ENCODE measurements at places on chromosomes 4 and X.

DNA sequence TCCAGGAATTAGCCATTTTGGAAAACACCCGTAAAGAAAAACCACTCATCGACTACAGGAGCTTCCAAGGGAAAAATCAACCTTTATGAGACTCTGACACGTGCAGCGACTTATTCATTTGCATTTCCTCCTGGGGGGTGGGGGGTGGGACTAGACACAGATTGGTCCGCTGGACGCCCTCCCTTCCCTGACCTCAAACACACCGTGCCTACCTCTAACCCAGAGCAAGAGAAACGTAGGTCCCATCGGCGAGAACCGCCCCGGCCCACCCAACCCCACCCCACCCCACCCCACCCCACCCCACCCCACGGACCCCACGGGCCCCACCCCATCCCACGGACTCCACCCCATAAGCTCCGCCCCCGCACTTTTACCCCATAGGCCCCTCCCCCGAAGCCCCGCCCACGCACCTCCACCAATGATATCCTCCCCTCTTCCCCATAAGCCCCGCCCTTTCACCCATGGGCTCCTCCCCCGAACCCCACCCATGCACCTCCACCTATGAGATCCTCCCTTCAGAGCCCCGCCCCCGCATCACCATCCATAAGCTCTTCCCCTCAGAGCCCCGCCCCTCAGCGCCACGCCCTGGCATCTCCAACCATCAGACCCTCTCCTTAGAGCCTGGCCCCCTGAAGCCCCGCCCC lies 1.1 kb downstream of the GTPBP6 start:
- DNase-seq, result no peak

- no peak for DNase-seq
Observed at GRCh38 chr4:185718578-185719499, 93.2 kb downstream of the SORBS2 start.

DNA sequence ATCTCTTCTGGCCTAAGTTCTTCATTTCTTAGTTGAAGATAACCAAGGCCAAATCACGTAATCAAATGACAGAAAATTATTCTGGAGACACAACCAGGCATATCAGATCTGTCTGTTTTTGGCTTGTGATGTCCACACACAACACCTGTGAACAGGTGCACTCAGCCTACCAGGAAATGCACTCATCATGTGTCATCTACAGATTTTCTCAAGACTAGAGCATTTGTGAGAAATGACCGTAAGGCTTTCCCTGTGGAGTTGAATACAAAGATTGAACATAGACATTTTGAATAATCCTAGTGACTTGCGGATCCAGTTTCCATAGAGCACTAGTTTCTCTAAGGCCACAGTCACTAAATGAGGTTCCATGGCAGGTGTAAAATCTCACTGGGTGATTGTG lies 26.7 kb upstream of the CXCL8 start:
- DNase-seq, result no peak

DNA sequence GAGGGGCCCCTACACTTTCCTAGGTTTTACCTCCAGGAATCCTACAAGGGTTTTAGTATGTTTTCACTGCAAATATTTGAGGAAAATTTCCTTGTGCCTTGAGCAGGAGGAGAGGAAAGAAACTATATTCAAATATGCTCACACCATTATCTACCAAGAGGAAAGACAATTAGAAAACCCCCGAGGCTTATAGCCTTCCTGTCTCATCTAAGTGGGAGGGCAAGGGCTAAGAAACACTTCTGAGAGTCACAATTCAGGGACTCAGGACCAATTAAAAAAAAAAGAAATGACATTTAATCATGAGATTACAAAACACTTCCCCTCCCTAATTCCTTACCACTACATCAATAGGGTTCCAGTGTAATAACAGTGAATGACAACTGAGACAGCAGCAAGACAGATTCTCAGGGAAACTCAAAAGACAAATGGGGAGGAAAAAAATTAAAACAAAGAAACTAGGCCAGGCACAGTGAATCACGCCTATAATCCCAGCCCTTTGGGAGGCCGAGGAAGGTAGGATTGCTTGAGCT lies 45.6 kb downstream of the ATRX start:
- no peak for DNase-seq

DNA sequence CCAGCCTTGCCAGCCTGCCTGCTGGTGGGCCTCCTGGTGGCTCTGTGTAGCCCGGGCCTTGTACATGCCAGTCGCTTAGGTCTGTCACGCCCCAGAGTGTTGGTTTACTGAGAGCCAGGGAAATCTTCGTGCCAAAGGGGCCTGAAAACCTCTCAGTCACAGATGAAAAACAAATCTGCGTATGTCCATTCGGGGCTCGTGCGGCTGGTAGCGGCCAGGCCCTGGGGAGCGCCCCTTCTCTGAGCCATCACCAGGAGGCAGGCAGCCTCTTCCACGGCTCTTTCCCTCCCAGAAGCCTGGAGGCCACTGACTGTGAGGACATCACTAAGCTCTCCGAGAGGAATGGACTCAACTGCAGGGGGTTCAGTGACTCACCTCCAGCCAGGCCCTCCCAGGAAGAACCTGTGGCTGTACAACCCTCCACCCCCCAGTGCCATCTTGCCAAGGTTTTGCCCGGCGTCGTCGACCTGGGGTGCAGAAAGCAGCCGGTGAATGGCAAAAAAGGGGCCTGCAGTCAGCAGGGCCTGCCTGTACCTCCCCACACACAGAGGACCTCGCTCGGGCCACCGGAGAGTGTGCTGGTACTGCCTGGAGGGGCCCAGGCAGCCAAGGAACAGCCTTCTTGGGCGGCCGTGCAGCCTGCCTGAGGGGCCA lies 162.2 kb downstream of the BCOR start:
- no peak for DNase-seq

- no peak for DNase-seq
Observed at GRCh38 chr4:184860018-184860779, 34.4 kb upstream of the ACSL1 start.

DNA sequence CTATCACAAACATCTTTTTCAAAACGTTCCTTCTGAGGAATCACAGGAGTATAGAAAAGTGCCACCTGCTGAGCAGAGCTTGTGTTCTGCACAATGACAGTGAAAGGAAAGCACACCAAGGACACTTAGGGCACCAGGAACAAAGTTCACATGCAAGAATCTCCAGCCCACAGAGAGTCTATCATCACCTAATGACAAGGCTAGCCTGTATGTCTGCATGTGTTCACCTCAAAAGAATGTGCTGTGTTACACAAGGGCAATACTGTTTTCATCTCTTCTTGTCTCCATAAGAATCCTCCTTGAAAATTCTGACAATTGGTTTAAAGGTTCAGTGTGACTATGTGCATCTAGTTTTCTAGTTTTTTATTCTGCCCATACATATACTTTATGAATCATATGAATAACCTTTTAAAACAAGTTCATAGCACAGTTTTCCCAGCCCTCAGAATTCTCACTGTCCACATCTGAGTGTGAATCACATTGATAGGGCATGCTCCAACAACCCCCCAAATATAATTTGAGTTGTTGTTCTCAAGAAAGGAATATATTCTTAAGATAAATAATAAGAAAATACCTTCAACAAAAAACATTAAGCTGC lies 118.0 kb downstream of the PWWP3B start:
- no peak for DNase-seq

GRCh38 chr4:183437452-183437851 lies 7.0 kb upstream of the CDKN2AIP start:
- DNase-seq, result no peak

GRCh38 chr4:84985952-84986351 lies 19.5 kb upstream of the WDFY3 start:
- DNase-seq, result no peak

GRCh38 chr4:182923796-182924340 lies 6.7 kb upstream of the DCTD start:
- no peak for DNase-seq

DNA sequence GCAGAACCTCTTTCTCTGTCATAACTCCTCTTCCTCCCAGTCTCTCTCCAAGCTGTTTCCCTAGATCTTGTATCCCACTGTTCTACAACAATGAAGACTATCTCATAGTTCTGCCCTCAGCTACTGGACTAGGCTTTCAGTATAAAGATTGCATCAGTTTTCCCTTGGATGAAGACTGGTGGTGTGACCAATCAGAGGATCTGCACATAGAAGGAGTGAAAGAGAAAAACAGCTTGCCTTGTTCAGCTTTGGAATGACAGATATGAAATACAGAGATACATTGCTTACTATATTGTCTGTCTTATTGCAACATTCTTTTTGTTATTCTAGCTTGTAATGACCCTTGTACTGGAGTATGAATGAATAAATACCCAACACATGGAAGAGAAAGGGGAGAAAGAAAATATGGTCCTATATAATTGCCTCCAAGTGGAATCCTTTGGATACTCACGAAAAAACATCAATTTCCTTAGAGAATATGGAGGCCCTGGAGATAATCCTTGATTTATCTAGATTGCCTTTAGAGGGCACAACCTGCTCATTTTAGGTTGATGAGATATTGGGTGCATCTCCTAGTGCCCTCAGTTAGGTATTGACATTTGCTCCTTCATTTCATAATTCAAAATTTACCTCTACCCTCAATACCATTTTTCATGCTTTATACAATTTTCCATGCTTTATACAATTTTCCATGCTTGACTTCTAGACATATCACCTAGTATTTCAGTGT lies 395.8 kb downstream of the NAF1 start:
- no peak for DNase-seq

DNA sequence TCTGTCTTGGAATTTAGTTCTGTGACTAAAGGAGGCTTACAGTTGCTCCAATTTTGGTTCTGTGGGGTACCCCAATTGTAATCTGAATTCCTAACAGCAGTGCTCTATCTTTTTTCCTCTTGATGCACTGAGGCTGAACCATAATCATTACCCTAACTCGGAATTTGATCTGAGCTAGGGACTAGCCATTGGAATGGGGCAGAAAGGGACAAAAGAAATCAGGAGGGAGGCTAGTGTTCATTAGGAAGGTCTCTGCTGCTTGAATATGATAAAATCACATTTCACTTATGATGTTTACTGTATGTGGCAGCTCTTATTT lies 2.7 kb downstream of the KLF3 start:
- no peak for DNase-seq

DNA sequence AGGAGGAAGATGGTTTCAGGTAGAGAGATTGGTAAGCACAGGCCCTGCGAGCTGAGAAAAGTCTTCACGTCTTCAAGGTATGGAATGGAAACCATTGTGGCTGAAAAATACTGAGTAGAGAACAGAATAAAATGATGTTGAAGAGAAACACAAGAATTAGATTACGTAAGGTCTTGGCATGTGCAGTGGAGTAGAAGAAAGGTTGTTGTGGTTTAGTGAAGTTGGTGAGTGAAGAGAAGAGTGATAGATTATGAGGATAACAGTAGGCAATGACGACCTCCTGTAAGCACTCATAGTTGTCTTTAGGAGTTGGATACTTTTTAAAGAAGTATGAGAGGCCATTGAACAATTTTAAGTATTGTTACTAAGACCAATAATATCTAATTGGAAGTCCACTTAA lies 642.6 kb downstream of the PCDH7 start:
- DNase-seq, result no peak

DNA sequence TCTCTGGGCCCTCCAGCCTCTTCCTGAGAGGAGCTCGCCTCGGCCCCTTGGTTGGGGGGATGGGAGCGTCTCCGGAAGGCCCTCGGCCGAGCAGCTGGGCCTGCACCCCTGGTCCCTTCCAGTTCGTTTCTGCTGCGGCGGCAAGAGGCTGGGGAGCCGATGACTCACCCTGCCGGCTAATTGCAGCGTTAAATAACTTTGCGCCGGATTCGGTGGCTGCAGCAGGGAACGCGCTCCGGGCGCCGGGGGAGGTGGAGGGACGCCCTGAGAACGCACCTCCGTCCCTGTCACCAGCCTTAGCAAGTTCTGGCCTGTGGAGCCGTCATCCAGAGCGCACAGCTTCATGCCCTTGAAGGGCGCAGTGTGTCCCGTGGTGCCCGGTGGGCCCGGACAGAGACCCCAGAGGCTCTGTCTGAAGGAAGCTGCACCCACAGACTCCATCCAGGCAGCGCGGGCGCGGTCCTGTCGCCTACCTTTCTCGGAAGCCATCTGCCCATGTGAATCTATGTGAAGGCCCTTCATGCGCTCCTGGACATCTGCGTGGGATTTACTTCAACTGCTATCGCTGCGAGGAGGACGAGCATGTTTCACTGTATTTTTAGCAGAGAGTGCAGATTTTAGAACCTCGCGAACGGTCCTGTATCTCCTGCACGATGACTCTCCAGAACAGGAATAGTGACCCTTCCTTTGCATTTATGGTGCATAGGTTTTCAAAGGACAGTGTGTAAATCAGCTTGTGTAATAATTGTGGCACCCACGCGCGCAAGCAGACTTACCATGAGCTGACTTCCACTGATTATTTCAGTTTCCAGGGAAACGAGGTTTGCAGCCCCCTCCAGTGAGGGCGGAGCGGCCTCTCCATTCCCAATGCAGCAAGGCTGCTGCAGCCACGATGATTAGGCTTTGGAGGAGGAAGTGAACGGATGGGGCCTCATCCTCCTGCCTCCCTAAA lies 1.7 kb upstream of the TMEM271 start:
- no peak for DNase-seq

DNA sequence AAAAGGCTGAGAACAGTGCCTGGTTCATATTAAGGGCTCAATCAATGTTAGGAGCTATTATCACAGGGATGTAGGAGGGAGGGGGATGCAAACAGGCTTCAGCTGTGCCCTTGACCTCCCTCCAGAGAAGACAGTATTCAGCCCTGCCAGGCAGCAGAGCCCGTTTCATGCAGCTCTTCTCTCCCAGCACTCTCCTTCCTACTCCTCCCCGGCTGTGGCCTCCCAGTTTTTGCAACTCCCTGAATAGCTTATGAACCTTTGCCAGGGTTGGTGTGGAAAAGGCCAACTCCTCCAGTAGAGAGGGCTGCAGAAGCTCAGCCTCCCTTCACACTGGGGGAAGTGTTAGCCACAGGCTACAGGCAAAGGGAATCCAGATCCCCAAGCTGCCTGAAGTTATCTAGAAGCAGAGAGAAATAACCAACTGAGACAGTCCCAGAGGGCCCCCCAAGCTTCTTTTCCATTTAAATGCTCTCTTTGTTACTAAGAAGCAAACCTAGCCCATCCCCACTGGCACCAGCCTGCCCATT lies 31.7 kb upstream of the APLN start:
- DNase-seq, result no peak

DNA sequence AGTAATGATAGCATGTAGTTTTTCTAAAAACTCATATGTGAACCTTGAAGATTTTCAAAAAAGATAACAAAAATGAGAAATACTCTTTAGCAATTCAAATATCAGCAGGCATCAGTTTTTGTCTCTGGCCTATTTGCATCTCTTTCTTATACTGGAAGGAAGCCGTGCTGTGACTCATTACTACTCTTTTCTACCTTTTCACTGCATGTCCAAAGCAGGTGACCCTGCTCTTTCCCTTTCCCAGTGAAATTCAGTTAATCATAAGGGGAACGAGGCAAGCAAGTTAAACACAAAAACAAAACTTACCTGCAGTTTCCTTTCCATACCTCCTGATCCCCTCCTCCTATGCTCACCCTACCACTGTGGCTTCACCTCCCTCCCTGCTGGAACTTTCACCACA lies 9.3 kb downstream of the SPATA4 start:
- no peak for DNase-seq

GRCh38 chr4:56990109-56990905 lies 11.6 kb downstream of the POLR2B start:
- DNase-seq, result no peak

DNA sequence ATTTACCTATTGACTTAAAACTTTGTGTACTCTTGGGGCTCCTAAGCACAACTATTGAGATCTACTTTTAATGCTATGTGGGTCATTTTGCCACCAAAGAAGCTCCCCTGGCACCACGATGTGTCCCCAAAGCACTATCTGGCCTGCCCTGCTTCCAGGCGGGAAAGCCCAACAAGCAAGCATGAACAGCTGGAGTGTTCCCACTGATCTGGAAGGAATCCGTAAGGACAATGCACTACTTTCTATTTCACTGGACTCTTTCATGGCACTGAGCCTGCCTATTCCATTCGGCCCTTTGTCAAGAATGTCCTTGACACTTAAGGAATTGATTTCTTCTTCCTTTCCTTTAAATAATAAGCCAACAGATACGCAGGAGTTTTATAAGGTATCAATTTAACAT lies 38.8 kb downstream of the GRIA3 start:
- DNase-seq, result no peak

All from GM04504 (cell line).